ENCODE measurements at places on chromosomes 6 and 20.
A peak's percentile ranks its signal among the peaks of the same experiment; 100 is the strongest.

- no peak for DNase-seq
Observed at GRCh38 chr6:34317882-34318498, 69.2 kb upstream of the SMIM29 start.

DNA sequence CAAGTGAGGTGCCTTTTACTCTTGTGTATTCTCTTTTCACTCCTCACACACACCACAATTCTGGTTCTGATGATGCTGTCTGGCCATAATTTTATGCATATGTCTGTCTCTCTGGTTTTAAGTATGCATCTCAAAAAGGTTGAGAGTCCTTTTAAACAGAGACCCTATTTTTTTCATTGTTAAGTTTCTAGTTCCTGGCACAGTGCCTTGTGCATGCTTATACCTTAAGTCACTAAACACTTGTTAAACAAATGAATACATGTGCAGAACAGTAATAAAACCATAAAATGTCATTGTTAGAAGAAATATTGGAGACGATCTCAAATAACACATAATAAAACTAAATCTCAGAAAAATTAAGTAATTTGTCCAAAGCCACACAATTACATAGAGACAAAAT is 7.9 kb downstream of the ROS1 start:
- no peak for DNase-seq

- no peak for DNase-seq
Observed at GRCh38 chr6:10837622-10837994, 731 bp downstream of the MAK start.

DNA sequence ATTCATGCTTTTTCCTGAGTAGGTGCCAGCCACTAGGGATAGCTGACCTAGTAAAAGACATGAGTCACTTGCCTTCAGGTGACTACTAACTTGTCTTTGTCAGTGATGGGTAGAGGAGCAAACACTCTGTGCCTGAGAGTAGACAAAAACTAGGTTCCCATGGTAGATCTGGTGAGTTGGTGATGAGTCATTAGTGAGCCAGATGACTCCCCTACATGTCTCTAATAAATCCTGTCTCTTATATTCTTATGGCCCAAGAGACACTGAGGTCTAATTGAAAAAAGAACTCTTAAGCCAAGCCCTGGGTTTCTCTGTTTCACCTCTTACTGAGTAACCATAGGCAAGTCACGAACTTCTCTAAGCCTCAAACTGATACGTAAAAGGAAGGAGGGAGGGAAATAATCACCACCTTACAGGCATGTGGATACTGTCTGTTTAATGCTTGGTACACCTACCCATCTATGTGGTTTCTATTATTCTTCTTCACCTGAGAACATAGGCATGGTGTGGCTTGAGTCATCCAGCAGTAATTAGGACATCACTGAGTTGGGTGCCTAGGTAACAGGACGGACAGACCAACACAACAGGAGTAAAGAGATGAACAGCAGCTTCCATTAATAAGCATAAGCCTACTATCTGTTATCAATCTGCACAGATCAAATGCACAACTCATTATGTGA is 20.3 kb downstream of the TTPAL start:
- DNase-seq, result no peak

GRCh38 chr6:145044641-145045246 is 690.6 kb downstream of the EPM2A start:
- no peak for DNase-seq

- DNase-seq, result no peak
Observed at GRCh38 chr20:15940127-15940526, 633.1 kb downstream of the KIF16B start.

GRCh38 chr6:33894438-33894837 is 90.6 kb upstream of the MLN start:
- DNase-seq, result no peak

DNA sequence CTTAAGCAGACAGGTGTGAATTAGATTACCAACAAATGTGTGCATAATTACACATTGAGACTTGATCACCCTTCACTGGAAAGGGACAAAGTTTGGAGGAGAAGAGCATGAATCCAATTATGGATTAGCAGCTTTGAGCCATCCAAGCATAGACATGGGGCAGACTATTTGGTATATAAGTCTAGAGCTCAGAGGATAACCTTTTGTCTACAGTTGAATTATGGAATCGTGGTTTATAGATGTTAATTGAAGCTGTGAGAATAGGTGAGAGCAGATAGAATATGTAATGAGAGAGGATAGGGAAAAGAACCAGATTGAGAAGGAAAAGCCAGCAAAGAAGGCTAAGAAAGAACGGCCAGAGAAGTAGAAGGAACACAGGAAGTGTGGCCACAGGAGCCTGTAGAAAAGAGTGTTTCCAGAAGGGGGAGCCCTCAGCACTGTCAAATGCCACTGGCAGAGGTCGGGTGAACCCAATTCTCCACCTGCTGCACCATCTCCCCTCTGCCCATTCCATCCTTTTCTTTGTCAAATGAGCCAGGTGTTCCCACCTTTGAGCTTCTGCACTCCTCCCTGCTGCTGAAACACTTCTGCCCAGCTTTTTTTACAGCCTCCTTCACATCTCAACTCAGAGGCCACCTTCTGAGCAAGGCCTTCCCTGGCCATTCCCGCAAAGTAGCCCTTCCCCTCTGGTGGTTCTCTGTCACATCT is 7.3 kb downstream of the DNTTIP1 start:
- DNase-seq, result peak; percentile 42

DNA sequence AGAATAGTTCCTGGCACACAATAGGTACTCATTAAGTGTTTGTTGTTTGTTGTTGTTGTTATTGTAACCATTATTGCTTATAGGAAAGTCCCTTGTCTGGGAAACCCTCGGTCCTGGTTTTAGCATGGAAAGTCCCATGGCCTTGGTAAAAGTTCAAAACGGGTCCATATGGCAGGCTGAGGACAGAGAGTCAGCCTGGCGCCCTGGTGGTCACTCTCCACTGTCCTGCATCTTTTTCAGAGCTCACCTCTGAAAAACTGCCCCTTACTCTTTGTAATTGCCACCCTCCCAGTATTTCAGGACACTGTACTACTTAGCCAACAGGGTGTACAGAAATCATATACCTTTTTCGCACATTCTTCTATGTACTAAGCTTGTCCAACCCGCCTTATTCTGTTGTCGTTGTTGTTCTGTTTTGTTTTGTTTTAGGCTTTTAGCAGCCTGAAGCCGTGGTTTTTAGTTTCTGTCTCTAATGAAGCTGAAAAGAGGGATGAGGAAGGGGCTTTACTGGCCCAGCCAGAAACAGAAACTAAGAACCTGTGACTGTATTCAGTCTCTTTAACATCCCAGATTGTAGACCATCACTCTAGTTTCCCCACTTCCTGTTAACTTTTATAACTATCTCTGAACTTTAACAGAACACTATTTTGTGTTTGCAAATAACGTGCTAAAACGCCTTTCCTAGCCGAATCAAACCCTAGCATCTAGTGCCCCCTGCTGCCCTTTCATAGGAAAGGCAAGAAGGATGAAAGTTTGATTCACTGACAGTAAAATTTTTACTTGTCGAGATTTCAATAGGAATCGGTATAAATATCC is 7.6 kb upstream of the TMEM14A start:
- DNase-seq, result peak; percentile 28
